ENCODE measurements at places on chromosomes 1 and 21.

- DNase-seq: no peak
Measured at GRCh38 chr1:170471398-170472053, 60.4 kb upstream of the GORAB start.

- peak; percentile 74 for DNase-seq
Measured at GRCh38 chr1:59674595-59674994, 140.2 kb upstream of the HOOK1 start.

DNA sequence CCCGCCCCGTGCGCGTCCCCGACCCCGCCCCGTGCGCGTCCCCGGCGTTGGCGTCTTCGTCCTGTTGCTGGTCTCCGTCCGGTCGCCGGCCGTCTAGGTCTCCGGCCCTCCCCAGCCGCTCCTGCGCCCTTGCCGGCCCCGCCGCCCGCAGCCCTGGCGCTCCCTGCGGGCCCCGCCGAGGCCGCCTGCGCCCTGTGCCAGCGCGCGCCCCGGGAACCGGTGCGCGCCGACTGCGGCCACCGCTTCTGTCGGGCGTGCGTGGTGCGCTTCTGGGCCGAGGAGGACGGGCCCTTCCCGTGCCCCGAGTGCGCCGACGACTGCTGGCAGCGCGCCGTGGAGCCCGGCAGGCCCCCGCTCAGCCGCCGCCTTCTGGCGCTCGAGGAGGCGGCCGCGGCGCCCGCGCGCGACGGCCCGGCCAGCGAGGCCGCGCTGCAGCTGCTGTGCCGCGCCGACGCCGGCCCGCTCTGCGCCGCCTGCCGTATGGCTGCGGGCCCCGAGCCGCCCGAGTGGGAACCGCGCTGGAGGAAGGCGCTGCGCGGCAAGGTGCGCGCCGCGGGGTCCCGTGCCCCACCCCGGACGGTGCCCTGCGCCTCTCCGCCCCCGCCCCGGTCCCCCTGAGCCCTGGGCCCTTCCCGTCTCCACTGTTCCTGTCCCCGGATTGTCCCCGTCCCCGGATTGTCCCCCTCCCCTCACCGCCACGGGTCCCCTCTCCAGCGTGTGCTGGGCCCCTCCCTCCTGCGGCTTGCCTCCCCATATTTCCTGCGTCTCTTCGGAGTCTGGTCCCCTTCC lies at the start of gene RNF187:
Gene RNF187 (plus strand): TSS at position 47 of the 789 bp plus-strand sequence.
- peak; percentile 91 for DNase-seq

DNA sequence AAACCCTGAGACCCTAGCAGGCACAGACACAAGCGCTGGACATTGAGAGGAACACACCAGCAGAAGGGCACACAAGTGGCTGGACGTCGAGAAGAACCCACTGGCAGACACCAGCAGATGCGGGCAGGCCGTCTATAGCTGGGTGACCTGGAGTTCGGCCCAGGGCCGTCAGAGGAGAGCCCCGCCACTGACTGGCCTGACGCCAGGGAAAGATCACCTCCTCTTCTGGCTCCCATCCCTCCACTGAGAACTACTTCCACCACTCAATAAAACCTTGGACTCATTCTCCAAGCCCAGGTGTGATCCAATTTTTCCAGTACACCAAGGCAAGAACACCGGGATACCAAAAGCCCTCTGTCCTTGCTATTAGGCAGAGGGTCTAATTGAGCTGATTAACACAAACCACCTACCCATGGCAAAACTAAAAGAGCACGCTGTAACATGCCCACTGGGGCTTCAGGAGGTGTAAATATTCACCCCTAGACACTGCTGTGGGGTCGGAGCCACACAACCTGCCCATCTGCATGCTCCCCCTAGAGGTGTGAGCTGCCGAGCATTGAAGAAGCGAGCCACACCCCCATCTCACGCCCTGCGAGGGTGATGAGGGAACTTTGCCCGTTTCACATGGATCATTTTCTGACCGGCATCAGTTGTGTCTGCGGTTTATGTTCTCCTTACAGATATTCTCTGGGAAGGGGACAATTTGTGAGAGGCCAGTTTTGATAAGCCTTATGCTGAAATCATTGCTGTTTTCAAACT lies 104.8 kb downstream of the HLX start:
- no peak for DNase-seq

- peak; percentile 30 for DNase-seq
Measured at GRCh38 chr1:94258873-94259331, 21.5 kb upstream of the ARHGAP29 start.

- DNase-seq: no peak
Measured at GRCh38 chr1:3560251-3560871, 50.9 kb downstream of the MEGF6 start.

Measured in uterus (tissue), 4 donors.